RPMI8226 (cell line): ENCODE measurements at places on chromosomes 4 and X.
A peak's percentile ranks its signal among the peaks of the same experiment; 100 is the strongest.

DNA sequence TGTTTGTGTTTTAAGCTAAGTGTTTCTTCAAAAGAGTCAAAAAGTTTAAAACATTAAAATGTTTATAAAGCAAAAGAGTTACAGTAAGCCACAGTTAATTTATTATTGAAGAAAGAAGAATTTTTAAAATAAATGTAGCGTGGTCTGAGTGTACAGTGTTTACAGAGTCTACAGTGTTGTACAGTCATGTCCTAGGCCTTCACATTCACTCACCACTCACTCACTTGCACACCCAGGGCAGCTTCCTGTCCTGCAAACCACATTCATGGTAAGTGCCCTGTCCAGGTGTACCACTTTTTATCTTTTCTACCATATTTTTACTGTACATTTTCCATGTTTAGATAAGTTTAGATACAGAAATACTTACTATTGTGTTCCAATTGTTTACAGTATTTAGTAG is 239.7 kb upstream of the AGA start:
- no peak for DNase-seq

DNA sequence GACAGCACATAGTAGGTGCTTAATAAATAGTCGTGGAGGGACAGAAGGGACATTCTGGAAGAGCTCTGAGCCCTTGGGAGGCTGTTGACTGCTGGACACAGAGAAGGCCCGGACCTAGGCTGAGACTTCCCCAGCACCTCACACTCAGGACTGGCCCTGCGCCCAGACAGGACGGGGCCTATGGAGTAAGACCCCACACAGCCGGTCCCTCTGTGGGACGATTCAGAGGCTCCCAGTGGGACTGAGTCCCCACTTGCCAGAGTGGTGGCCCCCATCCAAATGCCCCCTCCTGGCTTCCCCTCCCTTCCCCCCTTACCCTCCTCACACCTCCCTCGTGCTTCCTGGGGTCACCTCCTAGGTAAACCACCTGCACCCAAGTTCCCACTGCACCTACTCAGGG is 8.9 kb downstream of the ABLIM2 start:
- DNase-seq: no peak

DNA sequence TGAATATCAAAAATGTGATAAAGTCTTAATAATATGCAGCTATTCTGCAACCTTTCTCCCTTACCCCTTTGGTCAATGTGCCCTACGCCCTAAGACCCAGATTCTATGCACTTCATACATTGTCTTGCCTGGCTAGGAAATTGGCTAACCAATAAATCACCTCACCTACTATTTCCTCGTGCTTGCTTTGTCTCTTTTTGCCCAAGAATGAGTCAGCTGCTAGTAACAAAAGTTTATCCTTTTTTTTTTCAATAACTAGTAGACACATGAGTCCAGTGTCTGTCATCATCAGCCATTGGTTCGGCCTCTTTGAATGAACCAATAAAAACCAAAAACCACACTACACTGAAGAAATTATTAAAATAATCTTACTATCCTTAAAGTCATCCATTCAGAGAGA is 387.1 kb downstream of the PPP3CA start:
- DNase-seq: no peak

DNA sequence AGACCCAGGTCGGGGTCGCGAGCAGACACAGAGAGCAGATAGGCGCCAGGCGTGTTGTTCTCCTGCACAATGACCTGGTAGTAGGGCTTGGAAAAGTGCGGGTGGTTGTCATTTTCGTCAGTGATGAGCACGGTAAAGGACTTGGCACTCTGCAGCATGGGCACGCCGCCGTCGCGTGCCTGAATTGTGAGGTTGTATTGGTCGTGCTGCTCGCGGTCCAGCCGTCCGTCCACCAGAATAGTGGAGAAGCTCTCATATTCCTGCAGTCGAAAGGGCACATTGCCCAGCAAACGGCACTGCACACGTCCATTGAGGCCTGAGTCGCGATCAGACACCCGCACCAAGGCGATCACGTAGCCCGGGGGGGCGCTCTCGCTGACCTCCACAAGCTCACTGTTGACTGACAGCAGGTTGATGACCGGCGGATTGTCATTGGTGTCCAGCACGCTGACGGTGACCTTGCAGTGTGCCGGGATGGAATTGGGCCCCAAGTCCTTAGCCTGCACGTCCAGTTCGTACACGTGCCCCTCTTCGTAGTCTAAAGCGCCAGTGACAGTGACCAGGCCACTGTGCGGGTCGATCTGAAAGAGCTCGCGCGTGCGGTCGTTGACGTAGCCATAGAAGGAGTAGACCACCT is 2.8 kb downstream of the PCDH19 start:
- no peak for DNase-seq

GRCh38 chrX:3713937-3714434 is 537 bp upstream of the PRKX start:
- DNase-seq: no peak

- DNase-seq: no peak
Observed at GRCh38 chr4:114046331-114046730, 66.9 kb upstream of the ARSJ start.

GRCh38 chrX:101973066-101973465 is 41.2 kb upstream of the ZMAT1 start:
- no peak for DNase-seq

GRCh38 chr4:81353861-81354260 is 117.8 kb downstream of the RASGEF1B start:
- DNase-seq: no peak

GRCh38 chrX:17032351-17032750 is 85.9 kb downstream of the REPS2 start:
- DNase-seq: no peak

DNA sequence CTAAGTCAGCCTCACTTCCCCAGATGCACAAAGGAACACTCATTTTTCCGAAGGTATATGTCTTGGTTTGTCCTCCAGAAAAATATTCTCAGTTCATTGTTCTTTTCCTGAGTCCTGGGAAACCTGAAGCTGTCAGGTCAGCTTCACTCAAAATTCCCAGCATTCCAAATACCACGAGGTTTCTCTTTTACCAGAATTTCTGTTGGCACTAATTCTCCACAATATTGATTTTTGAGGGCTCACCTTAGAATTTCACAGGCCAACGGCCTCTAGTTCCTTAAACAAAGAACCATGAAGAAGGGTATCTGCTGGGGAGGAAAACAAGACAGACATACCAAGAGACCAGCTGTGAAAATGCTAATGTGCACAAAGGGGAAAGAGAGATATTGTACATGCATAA is 8.0 kb upstream of the MAGEB5 start:
- no peak for DNase-seq

GRCh38 chrX:54695231-54695630 is 102.8 kb downstream of the ITIH6 start:
- DNase-seq: peak; percentile 38

- no peak for DNase-seq
Observed at GRCh38 chr4:38939165-38939564, 71.6 kb downstream of the FAM114A1 start.

- no peak for DNase-seq
Observed at GRCh38 chr4:68817386-68817785, 1.6 kb downstream of the UGT2B10 start.

GRCh38 chr4:111631215-111631999 is 513.8 kb upstream of the FAM241A start:
- peak; percentile 11 for DNase-seq

DNA sequence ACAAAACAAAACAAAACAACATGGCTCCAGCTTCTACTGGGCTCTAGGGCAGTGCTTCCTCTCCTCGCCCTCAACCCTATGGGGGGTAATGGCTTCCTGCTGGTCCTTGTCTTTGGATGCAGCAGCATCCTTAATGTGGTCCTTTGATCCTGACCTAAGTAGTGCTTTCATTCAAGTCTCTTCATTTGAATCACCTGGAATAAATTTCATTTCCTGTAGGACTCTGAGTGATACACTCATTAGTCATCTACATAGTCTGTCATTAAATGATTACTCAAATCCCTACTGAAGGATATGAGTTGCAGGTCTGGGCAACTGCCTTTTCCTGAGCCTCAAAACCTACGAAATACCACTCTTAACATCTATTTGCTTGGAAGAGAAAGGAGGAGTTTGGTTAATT is 54.5 kb downstream of the RHOH start:
- DNase-seq: no peak

GRCh38 chr4:153207567-153207966 is 3.3 kb downstream of the TRIM2 start:
- DNase-seq: peak; percentile 8

DNA sequence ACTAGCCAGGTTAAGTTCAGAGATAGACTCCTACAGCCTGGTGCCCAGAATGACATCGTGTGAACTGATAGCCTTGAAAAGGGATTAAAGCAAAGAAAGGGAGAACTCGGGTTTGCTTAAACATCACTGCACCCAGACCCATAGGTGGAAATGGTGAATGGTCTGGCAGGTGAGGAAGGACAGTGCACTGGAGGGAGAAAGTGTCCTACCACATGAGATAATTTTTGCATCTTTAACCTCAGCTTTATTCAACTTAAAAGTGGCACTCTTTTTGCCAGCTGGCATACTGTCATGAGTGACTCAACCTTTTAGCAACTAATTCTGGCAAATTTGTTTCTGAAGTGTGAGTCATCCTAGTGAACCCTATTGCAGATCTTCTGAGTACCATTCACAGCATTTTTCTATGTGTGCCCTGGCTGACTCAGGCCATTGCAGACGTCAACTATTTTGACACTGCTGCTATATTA is 53.0 kb upstream of the DAPP1 start:
- DNase-seq: peak; percentile 82

DNA sequence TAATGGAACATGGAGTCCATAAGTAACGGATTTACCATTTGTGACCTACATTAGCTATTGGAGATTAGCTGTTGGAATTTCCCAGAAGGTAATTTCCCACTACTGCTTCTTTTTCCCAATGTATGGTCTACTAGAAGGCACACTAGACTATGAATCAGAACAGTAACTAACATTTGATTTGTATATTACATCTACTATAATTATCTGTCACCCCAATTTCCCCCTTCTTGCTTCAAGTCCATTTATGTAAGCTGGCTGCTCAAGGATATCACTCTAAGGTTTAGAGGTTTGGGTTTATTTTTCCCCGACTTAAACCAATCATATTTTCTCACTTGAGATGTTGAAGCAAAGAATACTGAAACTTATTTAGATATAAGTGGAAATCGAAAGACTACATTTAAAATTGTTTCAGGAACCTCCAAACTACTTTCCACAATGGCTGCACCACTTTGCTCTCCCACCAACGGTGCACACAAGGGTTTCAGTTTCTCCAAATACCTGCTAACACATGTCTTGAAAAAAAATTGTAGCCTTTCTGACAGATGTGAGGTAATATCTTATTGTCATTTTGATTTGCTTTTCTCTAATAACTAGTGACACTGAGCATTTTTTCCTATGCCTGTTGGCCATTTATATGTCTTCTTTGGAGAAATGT is 33.3 kb upstream of the H2AZ1 start:
- no peak for DNase-seq
